ENCODE measurements at places on chromosomes 16 and 17.

GRCh38 chr17:69995476-69995875 is 79.5 kb upstream of the KCNJ16 start:
- no peak for DNase-seq

GRCh38 chr17:68378268-68379176 is 78.8 kb downstream of the WIPI1 start:
- peak; percentile 66 for DNase-seq

GRCh38 chr16:61791464-61791863 is 244.8 kb downstream of the CDH8 start:
- no peak for DNase-seq

DNA sequence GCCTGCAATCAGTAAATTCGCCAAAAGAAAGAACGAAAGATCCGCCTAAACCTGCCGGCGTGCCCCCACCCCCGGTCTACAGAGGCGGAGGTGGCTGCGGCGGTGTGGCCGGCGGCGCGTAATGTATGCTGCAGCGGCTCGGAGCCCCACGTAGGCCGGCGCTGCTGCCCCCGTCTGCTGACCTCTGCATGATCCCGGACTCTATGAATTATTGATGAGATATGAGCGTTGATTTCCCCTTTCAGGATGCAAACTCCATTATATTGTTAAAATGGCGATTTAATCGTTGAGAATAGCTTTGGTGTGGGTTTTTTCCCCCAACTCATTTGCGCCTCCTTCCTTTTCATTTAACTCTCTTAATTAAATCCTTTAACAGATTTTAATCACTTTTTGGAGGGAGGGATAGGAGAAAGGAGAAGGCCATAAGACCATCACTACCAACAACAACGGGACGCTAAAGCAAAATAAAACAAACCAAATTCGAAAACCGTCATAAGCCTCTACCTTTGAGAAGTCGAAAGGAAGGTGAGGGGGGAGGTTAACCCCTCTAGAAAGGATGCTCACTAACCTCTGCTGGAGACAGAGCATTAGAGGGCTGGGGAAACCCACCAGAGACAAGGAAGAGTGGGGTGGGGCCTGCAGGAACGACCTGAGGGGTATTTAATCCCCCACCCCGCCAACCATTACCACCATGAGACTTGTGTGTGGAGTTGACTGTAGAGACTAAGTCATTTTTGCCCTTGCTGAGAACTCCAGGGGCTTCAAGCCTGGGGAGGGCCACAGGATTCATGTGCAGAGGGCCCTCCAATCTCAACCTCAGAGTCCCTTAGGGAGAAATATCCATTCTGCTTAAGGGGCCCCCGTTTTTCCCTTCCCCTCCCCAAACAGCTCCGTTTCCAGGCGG is 3.4 kb downstream of the HOXB3 start:
- peak; percentile 78 for DNase-seq

- DNase-seq, result peak; percentile 77
Observed at GRCh38 chr16:12090151-12090530, 113.6 kb downstream of the SNX29 start.

DNA sequence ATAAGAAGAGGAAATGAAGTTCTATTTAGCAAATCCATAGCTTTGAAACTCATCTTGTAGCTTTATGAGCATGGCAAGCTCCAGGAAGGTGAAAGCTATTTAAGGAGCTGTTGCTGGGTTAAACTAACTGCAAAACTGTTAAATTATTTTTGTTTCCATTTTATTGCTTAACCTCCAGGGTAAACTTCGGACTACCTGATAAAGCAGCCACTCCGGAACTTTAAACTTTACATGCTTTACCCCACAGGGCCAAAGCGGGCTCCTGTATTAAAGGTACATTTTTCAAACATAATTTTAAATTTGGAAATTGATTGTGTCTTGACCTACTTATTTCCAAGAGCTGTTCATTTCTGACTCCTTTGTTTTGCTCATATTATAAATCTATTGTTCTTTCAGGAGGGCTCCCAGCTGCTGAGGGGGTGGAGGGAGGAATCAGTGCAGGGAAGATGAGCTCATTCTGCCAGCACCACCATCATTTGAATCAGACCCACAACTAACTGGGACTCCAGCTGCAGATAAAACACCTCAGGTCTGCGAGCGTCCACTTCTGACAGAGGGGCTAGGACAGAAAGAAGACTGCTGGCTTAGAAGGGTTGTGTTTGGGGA is 157.9 kb downstream of the IRX3 start:
- no peak for DNase-seq

DNA sequence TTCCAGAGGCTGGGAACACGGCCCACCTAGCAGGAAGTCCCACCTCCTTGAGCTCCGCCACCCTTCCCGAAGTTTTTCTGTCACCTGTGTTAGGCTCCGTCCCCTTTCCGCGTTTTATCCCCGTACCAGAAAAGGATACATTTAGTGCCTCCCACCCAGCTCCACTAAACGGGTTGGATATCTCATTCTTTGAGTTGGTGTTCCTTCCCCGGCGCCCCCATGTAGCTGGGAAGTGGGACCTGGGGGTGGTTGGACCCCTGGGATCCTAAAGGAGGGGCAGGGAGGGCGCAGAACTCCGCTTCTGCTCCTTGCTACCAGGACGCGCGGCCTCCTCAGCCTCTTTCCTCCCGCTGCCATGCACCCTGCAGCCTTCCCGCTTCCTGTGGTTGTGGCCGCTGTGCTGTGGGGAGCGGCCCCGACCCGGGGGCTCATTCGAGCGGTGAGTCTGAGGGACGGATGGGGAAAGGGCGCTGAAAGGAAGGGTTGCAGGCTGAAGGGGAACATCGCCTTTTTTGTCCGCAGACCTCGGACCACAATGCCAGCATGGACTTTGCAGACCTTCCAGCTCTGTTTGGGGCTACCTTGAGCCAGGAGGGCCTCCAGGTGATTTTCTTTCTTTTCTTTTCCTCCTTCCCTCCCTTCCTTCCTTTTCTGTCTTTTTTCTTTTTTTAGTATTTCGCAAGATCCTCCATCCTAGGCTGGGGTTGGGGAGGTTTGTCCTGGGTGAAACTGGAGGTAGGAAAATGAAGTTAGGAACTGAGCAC is 669 bp downstream of the RNF167 start:
- peak; percentile 92 for DNase-seq

- peak; percentile 85 for DNase-seq
Observed at GRCh38 chr16:54934481-54935265, 4.0 kb downstream of the IRX5 start.

GRCh38 chr16:53219371-53219770 is 164.6 kb downstream of the CHD9 start:
- no peak for DNase-seq

GRCh38 chr16:52476111-52476510 is 70.8 kb downstream of the TOX3 start:
- DNase-seq, result no peak

GRCh38 chr17:4449736-4450135 is 16.0 kb downstream of the SPNS3 start:
- peak; percentile 55 for DNase-seq

GRCh38 chr17:208429-208828 is 27.0 kb upstream of the DOC2B start:
- DNase-seq, result no peak

- DNase-seq, result no peak
Observed at GRCh38 chr17:68054296-68054900, 18.9 kb downstream of the KPNA2 start.

DNA sequence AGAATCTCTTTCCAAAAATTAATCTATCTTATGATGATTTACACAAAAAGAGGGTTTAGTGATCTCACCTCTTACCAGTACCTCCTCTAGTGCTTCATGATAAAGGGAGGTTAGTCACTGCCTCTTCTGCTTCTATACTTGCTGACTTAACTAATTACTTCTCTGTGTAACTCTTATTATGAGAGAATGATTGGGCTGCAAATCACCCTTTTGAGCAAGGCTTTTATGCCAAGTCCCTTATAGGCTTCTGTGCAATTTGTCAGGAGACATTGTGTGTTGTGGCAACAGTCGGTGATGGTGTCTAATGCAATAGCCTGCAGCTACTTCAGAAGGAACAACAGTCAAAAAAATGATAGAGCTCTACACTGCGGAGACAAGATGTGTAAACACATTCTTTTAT is 1568.1 kb upstream of the GOT2 start:
- no peak for DNase-seq

DNA sequence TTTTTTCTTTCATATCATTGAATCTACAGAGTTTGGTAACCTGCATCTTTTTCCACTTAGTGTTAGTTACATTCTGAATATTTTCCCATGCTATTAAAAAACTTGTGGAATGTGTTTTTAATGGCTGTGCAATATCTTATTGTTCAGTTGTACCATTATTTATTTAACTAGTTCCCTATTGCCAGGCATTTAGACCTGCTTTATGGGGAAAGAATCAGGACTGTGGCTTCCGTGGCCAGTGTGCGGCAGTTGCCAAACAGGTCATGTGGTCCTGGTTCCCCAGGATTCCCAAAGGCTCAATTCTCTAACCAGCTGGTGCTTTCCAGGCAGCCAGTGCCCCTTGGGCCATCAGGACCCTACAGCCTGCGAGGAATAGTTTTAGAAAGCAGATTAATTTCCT is 30.8 kb downstream of the NDEL1 start:
- DNase-seq, result no peak

DNA sequence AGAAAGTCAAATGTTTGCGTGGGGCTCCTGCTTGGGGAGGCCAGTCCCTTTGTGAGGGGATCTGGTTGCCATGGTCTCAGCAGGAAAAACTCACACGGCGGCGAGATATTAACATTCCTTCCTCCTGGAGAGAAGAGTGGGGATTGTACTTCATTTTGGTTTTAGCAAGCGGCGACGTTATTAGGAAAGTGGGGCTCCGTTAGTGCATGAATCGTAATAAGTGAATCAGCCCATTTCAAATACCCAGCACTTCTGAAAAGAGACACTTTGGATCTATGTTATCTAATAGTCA is 41.6 kb upstream of the METRNL start:
- no peak for DNase-seq

DNA sequence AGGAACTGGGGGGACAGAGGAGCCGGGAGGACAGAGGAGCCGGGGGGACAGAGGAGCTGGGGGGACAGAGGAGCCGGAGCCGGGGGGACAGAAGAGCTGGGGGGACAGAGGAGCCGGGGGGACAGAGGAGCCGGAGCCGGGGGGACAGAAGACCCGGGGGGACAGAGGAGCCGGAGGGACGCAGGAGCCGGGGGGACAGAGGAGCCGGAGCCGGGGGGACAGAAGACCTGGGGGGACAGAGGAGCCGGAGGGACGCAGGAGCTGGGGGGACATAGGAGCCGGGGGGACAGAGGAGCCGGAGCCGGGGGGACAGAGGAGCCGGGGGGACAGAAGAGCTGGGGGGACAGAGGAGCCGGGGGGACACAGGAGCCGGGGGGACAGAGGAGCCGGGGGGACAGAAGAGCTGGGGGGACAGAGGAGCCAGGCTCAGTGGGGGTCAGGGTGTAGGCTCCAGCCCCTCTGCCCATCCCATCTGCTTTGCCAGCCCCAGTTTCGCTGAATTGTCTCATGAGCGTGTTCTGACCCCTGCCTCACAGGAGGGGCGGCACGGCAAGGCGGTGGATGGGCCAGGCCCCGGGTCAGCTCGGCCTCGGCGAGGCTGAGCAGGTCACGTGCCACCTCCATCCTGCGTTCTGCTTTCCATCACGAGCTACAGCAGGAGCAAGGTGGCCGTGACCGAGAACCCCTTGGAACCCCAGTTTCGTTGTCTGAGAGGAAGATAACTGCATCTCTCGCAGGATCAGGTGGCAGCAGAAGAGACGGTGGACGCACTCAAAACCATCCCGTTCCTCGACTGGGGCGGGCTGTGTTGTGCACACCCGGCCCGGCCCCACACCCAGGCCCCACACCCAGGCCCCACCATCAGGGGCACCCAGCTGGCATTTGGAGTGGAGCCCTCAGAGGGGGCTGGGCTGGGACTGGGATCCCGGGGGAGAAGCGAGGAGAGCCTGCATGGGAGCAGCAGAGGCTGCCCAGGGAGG is 26.1 kb upstream of the CBFA2T3 start:
- no peak for DNase-seq

GRCh38 chr16:30666681-30667080 is 8.4 kb downstream of the FBRS start:
- DNase-seq, result peak; percentile 24

DNA sequence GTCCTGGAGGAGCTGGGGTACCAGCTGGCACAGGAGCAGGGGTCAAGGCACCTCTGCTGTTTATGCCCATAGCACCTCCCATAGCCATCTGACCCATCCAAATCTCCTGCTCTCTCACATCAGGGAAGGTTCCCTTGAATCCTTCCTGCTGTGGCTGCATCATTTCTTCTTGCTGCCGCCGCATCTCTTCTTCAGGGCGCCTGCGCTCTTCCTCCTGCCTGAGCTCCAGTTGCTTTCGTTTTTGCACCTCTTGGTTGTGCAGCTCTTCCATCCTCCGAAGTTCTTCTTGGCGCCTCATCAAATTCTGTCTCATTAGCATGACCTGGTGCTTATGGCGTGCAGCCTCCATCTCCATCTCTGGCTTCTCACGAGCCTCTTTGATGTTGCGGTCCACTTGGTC is 2.0 kb upstream of the NOB1 start:
- DNase-seq, result no peak

DNA sequence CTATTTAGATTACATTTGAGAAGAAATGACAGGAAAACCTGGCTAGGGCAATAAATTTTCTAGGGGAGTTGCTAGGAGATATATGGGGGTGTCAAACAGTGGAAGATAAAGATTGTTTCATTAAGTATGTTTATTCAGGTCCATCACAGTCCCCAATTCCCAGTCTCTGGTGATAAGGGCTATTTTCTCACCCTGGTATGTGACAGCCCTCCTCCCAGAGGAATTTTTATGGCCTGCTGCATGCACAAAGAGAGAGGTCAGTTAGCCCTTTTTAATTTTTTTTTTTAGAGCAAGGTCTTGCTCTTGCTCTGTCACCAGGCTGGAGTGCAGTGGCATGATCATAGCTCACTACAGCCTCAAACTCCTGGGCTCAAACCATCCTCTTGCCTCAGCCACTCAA is 53.6 kb upstream of the ATF7IP2 start:
- no peak for DNase-seq

- no peak for DNase-seq
Observed at GRCh38 chr17:73104450-73104849, 12.0 kb upstream of the SLC39A11 start.

- no peak for DNase-seq
Observed at GRCh38 chr17:42456223-42457106, 2.2 kb upstream of the ATP6V0A1 start.

- no peak for DNase-seq
Observed at GRCh38 chr16:85002099-85002541, 9.2 kb downstream of the ZDHHC7 start.

GRCh38 chr16:11613381-11614303 is 26.9 kb upstream of the LITAF start:
- no peak for DNase-seq

DNA sequence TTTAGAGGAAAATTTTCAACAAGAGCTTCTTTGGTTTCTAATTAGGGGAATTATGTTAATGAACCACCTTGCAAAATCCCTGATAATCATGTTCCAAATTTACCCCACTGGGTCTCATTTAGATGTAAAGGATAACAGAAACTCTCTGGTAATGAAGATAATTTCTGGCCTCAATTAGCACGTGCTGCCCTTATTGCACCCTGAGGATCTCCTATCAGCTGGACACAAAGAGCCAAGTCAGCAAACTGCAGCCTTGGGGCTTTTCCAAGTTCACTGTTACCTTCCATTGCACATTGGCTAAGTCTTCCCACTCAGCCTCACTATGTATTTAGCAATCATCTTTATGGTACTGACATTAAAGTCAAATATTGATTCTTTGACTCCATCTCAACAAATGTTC is 78.1 kb downstream of the GP2 start:
- no peak for DNase-seq

All from H7 (cell line).